ENCODE measurements at places on chromosomes 13 and 19.

- DNase-seq: no peak
Observed at GRCh38 chr13:112140366-112140765, 73.4 kb downstream of the SOX1 start.

GRCh38 chr19:8215783-8216182 lies 6.6 kb downstream of the CERS4 start:
- DNase-seq: no peak

DNA sequence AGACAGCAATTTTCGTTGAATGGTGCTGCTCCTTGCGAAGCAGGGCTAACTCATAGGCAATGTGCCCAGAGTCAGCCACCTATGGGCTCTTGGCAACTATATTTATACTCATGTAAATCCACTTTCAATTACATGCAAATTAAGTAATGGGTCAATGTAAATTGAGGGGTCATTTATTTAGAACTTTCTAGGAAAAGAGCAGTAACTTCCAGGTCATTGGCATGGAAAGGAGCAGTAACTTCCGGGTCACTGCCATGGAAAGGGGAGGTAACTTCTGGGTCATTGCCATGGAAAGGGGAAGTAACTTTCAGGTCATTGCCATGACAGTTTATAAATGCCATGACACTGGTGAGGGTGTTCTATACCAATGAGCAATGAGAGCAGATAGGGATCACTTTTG lies 11.6 kb downstream of the KLK4 start:
- no peak for DNase-seq

DNA sequence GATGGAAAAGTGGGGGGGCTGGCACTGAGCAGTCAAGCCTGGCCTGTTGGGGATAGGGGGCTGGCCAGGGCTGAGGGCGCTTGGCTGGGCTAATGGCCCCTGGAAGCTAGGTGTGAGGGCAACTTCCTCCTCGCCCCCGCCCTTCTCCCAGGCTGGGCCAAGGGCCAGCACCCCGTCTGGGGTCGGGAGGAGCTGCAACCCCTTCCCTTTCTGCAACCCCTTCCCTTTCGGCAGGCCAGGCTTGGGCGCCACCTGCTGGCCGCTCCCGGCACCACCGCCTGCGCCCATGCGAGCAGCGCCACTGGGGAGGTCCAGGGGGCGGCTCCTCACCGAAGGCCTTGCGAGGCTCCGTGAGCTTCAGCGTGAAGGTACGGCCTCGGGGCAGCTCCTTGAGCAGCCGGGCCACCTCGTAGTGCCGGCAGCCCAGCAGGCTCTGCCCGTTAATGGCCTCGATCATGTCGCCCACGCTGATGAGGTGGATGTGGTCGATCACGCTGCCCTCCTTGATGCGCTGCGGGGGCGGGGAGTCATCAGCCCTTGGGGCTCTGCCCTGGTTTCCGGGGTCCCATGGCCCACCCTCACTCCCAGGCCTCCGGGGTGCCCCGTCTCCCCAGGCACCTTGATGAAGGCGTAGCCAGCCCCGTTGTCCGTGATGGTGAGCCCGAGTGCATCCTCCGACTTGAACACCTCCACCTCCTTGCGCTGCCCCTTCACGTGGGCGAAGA lies 5.0 kb upstream of the PTGER1 start:
- peak; percentile 70 for DNase-seq

DNA sequence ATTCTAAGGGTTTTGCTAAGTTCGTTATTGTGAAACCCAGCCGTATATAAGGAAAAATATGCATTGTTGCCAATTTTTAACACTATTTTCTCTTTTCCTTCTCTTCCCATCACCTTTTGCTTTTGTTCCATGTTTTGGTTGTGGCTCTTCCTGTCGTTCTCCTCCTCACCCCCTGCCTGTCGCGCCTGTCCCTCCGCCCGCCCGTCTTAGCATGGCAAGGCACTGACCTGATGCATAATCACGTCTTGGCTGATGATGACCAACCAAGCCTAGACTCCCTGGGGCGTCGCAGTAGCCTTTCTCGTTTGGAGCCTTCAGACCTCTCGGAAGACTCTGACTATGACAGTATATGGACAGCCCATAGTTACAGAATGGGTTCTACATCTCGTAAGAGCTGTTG lies 28.5 kb upstream of the TEX29 start:
- DNase-seq: no peak

- no peak for DNase-seq
Observed at GRCh38 chr13:39051157-39051556, 12.9 kb downstream of the NHLRC3 start.

DNA sequence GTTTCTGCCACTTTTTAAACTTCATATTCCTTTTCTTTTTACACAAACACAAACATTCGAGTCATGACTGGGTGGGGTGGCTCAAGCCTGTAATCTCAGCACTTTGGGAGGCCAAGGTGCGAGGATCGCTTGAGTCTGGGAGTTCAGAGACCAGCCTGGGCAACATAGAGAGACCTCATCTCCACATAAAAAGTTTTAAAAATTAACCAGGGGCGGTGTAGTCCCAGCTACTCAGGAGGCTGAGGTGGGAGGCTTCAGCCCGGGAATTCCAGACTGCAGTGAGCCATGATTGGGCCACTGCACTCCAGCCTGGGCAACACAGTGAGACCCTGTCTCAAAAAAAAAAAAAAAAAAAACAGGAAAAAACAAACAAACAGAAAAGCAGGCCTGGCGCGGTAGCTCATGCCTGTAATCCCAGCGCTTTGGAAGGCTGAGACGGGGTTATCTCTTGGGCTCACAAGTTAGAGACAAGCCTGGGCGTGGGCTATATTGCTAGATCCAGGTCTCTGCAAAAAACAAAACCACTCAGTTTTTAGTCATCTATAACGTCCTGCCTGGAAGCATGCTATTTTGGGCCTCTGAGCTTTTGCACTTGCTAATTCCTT lies 583 bp upstream of the BAX start:
- no peak for DNase-seq

DNA sequence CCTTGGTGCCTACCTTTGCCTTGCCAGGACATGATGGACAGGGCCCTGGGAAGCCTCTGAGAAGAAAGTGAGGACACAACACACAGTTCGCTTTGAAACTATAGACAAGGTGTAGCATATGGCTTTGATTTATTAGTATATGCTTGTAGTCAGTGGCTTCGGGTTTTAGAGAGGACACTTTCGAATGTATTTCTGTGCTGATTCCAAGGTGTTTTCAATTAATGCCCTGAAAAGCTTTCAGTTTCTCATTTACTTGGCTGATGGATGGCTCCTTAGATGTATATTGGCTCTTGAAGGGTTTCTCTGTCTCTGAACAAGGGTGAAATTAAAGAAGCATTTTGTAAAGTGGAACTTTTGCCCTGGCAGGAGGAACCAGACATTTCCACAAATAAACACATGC lies 106.9 kb downstream of the POSTN start:
- no peak for DNase-seq

- no peak for DNase-seq
Observed at GRCh38 chr13:99484473-99484872, 16.8 kb upstream of the TM9SF2 start.

- no peak for DNase-seq
Observed at GRCh38 chr13:81757348-81757970, 1416.5 kb upstream of the SPRY2 start.

DNA sequence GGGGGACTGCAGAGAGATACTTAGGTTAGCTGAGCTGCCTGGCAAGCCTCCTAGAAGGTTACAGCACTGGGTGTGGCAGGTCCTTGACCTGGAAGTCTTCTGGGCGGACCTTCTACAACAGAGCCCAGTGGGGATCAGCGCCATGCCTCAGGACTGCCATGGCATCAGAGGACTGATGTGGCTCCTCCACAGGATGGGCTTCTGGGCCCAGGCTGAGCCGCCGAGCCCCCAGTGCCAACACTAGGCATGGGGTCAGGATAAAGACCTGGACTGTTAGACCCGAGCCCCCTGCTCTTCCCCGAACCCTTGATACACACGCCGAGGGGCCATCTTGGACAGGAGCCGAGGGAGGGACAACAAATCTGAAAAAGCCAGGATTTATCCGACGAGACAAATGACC lies 64.0 kb upstream of the SOX21 start:
- DNase-seq: no peak

- no peak for DNase-seq
Observed at GRCh38 chr19:49497047-49497788, 984 bp downstream of the RPS11 start.

DNA sequence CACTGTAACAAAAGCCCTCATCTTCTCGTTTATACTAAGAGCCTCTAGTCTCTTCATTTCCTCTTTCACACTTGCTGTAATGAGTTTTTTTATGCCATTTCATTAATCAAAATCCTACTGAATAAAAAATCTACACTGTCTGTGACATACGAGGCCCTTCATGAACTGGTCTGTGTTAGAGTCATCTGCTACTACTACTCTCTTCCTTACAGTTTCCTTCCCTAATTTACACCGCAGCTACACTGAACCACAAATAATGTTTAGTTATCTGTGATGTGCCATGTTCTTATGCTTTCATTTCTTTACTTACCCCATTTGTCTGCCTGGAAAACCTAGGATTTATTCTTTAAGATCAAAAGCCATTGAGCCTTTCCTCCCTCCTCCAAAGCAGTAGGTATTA lies 16.0 kb downstream of the UFM1 start:
- DNase-seq: no peak

- DNase-seq: no peak
Observed at GRCh38 chr13:91661692-91662490, 263.5 kb downstream of the GPC5 start.

- DNase-seq: no peak
Observed at GRCh38 chr13:84705982-84706710, 823.9 kb upstream of the SLITRK1 start.

- no peak for DNase-seq
Observed at GRCh38 chr19:39372047-39372802, 18.7 kb downstream of the PAF1 start.
